Daoy (cell line): ENCODE measurements at places on chromosomes 1 and 21. TPM values are rescaled to one million over a fixed set of nuclear protein-coding genes. Genes with fewer than 3 reads are reported as not detected.

- DNase-seq, result no peak
Observed at GRCh38 chr1:112342558-112342957, 53.5 kb upstream of the CTTNBP2NL start.

DNA sequence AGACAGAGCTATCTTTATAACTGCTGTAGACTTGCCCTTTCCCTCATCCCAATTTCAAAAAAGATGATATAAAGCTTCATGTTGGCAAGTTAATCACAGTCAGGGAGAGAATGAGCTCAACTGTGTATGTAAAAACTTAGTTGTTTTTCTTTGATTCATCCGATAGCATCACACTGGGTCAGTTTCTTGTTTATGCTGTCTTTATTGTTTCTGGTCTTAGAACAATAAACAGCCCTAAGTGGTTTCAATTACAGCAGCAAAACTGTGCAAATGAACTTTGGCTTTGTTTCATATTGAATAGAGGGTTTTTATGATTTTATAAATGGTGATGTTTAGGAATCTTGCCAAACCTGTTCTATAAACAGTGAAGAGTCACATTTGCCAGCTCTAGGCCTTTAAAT lies 423.8 kb upstream of the CXADR start:
- no peak for DNase-seq

DNA sequence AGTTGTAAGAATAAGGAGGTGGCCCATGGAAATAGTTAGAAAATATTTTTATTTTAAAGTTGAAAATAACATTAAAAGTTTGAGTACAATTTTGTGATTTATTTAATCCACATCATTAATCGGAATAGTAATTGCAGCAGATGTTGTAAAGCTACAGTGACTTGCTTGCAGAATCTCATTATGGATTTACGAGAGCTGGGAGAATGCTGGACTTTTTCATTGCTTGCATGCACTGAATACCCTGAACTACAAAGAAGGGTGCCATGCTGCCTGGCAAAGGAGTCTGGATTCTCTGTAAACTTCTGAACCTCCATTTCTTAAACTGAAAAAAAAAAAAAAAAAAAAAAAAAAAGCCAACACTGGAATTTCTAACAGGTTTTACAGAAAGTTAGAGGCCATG lies 26.5 kb downstream of the WDR64 start:
- no peak for DNase-seq

- no peak for DNase-seq
Observed at GRCh38 chr1:11977625-11978024, 2.6 kb upstream of the MFN2 start.

The C1orf115 gene
- total RNA-seq, result 3.1 and 5.3 TPM in 2 replicates

The SPATA21 gene
- not detected in 2 replicates for total RNA-seq

The CRB1 gene
- total RNA-seq, result not detected in 2 replicates

The CELSR2 gene
- 0.97 and 1.0 TPM in 2 replicates for total RNA-seq
